ENCODE measurements at places on chromosomes 1 and 21.

- no peak for DNase-seq
Measured at GRCh38 chr1:98398649-98399048, 262.9 kb upstream of the SNX7 start.

DNA sequence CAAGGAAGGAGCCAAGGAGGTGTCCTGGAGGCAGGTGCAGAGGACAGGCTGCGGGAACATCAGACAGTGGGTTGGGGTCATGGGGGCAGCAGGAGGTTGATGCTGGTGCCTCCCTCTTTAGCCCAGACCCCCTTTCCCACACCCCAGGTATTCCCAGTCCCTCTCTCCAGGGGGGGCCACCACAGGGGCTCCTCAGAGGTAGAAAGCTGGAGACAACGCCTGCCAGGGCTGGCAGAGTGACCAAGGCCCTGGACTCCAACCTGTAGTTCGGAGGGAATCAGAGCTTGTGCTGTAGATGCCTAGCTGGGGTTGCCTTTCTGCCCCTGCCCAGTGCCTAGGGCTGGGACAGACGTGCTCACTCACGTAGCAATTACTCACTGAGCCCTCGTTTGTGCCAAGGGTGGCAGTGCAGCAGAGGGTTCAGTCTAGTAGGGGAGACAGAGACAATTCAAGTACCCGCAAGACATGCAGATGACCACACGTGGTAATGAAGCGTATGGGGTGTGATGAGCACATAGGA lies 148.2 kb downstream of the PTPRU start:
- DNase-seq, result no peak

DNA sequence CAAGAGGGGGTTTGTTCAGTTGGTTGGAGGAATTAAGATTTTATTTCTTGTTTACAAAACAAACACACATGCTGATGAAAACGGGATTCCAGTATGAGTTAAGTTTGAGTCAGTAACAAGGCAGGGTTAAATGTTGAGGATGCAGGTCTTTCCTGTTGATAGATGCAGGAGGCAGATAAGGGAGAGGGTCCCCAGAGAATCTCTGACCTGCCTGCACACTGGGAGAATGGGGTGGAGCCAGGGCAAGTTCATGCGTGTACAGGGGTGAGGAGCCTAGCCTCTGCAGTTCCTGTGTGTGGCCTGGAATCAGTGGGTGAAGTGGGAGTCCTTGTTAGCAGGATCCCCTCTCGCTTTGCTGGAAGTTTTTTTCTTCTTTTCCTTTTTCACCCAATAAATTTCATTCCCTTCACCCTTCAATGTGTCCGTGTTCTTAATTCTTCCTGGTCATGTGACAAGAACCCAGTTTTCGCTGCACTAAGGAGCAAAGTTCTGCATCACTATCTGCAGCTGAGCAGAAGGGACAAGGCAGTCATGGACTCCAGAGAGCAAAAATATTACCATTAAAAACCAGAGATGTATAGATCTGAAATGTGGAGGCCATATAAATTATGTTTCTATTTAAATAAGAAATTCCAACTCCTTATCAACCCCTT lies 69.9 kb upstream of the MARK1 start:
- no peak for DNase-seq

- DNase-seq, result no peak
Measured at GRCh38 chr1:218272366-218272765, 12.7 kb upstream of the RRP15 start.

- no peak for DNase-seq
Measured at GRCh38 chr1:6471086-6471969, 5.4 kb upstream of the TNFRSF25 start.

DNA sequence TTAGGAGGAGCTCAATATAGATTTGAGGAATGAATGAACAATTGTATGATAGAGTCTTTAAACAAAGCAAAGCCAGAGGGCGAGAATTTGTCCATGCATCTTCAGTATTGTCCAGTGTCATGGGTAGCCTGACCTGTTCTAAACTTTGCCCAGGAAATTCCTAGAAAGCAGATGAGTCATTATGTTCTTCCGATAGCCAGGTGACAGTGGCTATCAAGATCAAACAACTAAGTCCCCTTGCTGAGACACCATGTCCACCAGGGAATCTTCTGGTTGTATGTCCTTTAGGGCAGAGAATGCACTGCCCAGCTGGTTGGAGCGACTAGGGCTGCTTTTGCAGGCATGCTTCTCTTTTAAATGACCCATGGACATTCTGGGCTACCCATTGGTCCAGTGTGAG lies 1.8 kb upstream of the SLC26A9 start:
- no peak for DNase-seq

- DNase-seq, result no peak
Measured at GRCh38 chr1:151502859-151503780, 8.1 kb upstream of the CGN start.

DNA sequence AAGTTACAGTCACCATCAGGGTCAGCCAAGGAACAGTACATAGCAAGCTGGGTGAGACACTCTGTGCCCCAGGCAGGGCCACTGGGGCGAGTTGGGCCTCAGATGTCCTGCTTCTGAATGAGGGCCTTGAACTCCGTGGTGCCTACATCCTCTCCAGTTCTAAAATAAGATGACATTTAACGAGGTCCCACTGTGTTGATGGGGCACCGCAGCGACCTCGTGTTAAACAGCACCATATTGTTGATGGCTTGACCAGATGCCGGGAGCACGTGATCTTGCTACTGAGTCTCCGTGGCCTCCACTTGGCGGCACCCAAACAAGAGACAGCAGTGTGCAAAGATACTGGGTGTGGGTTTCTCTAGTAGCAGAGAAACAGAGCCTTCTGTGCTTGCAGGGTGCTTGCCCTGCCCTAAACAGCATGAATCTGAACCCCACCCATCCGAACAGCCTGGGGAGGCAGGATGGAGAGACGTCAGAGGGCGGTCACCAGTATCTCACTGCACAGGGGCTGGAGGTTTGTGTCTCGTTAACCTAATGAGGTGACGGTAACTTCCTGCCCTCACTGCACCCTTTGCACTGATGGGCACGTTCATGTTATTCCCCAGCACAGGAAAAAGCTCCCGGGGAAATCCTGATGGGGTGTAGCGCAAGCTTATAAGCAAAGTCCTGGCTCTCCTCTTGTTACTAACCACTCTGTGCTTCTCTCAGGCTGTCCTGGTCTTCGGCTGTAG lies 324.4 kb downstream of the AJAP1 start:
- DNase-seq, result no peak

- no peak for DNase-seq
Measured at GRCh38 chr21:36661511-36662309, 37.2 kb upstream of the SIM2 start.

- no peak for DNase-seq
Measured at GRCh38 chr21:18499761-18500376, 96.3 kb upstream of the TMPRSS15 start.

- DNase-seq, result no peak
Measured at GRCh38 chr21:15159382-15160020, 94.7 kb upstream of the NRIP1 start.

DNA sequence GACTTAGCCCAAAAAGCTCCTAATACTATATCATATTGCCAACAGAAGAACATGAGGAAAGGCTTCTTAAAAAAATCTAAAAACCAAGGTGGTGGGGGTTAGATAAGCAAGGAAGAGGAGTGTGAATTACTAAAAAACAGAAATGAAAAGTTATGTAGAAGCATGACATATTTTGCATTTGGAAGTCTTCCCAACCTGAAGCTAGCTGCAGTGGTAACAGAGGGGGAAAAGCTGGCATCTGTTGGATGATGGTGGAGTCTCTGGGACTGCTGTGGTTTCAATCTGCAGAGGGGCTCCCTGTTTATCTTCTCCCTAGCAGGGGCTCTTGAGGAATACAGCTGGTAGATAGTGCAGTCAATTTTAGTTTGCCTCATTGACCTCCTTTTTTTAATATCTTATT lies 249.2 kb upstream of the KIAA0040 start:
- DNase-seq, result no peak

GRCh38 chr21:29295066-29295650 lies 3.6 kb upstream of the BACH1 start:
- no peak for DNase-seq

GRCh38 chr21:44931137-44931500 lies 8.7 kb upstream of the SLX9 start:
- no peak for DNase-seq
